Femur (tissue), 1 donor: ENCODE measurements at places on chromosomes 16 and 17.

- peak; percentile 37 for DNase-seq
Measured at GRCh38 chr17:10226930-10227695, 28.7 kb upstream of the GAS7 start.

DNA sequence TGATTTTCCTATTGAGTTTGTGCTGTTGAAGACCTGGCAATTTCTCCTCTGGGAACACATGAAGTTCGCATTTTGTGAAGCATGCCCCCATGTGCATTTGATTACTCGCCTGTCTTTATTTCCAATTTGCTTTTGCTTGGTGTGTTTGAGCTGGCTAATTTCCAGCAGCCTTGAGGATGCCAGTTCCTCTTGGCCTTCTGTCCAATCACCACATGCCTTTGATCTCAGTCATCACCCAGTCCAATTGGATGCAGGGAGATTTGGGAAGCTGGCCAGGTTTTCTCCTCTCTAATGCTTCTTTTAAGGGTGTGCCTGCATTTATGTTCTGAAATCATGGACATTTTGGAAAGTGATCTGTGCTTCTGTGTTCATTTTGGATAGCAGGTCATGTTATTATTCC is 3.8 kb upstream of the TMEM100 start:
- peak; percentile 58 for DNase-seq

DNA sequence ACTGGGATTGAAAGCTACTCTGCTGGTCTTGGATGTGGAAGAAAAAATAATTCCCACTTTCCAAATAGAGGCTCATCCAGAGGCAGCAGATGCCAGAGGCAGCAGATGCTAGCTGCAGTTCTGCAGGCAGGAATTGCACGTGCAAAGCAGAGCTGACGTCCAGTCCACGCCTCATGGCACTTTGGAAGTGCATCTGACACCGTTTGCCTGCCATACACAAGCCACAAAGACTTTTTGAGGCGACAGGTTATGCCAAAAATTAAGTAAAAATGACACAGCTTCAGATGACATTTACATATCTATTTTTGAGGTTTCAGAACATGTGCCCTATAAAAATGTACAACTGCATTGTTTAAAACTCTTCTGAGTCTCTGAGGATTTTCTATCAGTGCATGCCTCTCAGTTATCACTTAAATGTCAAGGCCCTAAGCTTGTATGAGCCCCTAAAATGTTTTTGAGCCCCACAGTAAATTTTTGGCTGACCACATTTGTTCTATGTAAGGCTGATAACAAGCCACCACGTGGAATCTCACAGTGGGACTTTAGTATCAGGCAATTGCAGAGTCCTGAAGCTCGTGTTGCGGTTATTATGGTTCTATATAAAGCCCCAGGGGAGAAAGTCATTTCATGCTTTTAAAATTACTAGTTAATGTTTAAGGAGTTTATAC is 239.2 kb downstream of the PRKCA start:
- peak; percentile 45 for DNase-seq

DNA sequence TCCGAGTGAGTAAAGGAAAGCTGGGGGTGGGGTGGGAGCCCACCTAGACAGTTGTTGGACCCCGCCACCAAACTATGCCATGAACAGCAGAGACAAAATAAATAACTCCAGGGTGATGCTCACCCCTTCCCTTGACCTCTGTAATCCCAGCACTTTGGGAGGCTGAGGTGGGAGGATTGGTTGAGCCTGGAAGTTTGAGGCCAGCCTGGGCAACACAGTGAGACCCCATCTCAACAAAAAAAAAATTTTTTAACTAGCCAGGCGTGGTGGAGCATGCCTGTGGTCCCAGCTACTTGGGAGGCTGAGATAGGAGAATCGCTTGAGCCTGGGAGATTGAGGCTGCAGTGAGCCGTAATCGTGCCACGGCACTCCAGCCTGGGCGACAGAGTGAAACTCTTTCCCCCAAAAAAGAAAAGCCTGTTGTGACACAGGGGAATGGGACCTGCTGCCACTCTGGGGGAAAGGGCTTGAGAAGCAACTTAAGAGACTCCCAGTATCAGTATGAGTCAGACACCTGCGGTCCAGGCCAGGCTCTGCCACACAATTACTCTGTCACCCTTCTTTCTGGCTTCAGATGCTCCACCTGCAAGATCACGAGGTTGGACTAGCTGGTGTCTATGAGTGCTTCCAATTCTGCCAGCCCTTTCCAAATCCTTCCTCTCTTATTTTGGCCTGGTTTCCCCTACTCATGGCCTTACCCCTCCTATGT is 5.0 kb downstream of the SGCA start:
- DNase-seq = no peak

DNA sequence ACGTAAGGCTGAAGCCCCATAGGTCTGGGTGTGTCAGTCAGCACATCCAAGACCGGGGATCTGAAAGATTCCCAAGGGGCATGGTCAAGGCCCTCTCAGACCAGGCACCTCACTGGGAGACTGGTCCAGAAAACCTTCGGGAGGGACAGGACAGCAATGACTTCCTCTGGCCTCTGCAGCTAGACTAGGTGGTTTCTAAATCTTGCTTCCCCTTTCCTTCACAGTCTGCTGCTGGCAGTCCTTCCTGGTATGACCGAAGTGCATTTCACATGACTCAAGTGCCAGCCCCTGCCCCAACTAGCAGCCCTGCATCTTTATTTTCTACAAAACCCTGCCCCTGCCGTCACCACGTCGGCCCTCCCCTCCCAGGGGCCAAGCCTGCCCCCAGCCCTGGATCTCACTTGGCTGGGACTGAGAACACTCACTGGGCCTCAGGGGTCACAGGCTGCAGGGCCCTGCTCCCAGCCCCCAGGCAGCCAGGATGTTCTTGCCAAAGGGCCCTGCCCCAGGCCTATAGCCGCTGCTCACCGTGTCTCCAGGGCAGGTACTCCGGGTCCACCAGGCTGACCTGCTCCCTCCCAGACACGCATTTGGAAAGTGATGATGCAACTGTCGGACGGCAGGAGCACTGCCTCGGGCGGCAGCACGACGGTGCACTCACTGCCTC is 18.3 kb downstream of the POLR3K start:
- DNase-seq = peak; percentile 35

DNA sequence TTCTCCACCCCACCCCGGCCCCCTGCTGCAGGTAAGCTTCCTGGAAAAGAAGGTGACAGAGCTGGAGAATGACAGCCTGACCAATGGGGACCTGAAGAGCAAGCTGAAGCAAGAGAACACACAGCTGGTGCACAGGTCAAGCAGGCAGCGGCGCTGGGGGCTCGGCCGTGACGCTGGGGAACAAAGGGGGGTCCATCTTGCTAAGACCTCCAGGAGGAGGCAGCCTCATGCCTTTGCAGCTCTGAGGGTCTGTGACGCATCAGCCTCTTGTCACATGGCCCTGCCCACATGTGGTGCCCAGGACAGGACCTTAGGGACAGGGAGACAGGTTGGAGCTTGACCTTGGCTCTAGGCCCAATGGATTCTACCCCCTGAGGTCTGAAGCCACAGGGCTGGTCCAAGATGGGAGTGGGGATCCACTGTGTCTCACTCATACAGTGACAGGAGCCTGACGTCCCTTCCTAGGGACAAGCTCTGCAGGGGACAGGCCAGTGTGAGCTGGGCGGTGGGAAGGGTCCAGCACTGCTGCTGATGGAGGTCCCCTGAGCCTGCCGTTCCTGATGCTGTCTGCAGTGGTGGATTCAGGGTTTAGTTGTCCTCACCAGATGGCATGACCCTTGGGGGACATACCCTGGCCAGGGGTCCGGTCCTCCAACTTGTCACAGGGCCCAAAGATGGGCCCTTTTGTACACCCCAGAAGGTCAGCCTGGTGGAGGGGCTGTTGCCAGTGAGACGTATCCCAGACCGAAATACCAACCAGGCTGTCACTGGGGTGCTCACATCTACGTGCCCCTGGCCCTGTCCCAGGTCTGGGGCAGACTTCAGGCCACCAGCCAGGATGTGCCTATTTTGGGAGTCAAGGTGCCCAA is 132.6 kb downstream of the RAB11FIP4 start:
- no peak for DNase-seq

GRCh38 chr16:67674851-67675578 is 8.4 kb downstream of the C16orf86 start:
- DNase-seq = no peak

DNA sequence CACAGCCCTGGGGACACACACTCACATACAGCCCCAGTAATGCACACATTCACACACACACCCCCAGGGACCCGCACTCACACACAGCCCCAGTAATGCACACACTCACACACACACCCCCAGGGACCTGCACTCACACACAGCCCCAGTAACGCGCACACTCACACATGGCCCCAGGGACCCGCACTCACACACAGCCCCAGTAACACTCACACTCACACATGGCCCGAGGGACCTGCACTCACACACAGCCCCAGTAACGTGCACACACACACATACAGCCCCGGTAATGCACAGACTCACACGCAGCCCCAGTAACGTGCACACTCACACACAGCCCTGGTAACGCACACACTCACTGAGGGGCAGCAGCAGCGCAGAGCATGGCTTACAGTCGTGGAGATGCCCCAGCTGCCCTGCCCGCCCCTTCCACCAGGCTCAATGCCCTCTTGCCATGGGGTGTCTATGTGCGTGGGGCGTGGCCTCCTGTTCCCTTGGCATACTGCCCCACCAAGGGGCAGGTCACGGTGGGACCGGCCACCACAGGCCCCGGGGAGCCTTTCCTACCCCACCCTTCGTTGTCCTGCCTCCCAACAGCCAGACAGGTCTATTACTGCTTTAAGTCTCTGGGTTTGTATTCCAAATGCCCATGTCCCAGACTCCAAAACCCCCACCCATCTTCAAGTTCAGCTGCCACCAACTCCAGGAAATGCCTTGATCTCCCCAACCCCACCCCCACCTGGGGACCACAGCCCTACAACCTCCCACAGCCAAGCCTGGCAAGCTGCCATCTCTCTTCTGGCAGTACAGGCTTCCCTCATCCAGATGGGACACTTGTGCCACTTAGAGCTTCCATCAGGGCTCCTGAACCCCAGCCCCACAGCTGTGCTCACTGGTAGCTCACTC is 2.7 kb downstream of the CCDC102A start:
- DNase-seq = peak; percentile 61

DNA sequence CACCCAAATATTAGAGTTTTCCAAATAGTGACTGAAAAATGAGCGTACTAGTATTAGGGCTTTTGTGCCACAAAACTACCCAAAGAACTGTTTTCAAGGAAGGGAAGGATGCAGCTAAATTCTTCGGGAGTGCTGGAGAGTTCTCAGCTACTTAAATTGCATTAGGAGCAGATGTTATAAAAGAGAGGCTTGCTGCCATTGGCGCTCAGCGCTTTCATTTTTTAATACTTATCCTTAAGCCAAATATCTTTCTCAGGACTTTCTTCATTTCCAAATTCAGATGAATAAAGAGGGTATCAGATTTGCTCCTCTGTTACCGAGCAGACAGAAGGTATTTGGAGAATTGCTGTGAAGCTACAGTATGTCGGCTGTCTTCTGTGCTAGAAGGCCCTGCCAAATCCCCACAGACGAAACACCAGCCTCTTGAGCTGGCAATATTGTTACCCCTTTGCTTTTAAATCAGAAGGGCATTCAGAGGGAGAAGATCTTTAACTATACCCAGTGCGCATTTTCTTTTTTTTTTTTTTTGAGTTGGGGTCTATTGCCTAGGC is 47.2 kb upstream of the CLEC18A start:
- DNase-seq = no peak

DNA sequence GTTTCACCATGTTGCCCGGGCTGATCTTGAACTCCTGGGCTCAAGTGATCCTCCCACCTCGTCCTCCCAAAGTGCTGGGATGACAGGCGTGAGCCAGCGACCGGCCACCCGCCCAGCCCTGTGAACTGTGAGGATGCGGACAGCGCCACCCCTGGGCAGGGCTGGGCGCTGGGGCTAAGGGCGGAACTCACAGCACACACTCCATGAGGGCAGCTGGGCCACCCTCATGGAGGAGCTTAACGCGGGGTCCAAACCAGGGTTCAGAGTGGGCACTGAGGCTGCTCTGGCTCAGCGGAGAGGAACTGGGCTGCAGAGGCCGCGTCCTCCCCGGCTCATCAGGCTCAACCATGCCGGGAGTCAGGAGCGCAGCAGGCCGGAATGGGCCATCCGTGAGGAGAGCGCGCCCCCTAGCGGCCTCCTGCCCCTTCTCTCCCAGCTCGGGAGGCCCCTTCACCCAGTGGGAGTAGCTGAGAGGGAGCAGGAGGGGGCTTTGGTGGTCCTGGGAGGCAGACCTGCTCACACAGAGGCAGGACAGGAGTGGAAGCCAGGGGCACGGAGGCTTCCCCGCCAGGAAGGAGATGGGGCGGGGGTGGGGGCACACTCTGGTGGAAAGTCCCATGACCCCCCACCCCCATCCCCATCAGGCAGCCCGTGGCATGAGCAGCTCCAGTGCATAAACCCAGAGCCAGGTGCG is 13.8 kb downstream of the CORO7 start:
- DNase-seq = peak; percentile 92

DNA sequence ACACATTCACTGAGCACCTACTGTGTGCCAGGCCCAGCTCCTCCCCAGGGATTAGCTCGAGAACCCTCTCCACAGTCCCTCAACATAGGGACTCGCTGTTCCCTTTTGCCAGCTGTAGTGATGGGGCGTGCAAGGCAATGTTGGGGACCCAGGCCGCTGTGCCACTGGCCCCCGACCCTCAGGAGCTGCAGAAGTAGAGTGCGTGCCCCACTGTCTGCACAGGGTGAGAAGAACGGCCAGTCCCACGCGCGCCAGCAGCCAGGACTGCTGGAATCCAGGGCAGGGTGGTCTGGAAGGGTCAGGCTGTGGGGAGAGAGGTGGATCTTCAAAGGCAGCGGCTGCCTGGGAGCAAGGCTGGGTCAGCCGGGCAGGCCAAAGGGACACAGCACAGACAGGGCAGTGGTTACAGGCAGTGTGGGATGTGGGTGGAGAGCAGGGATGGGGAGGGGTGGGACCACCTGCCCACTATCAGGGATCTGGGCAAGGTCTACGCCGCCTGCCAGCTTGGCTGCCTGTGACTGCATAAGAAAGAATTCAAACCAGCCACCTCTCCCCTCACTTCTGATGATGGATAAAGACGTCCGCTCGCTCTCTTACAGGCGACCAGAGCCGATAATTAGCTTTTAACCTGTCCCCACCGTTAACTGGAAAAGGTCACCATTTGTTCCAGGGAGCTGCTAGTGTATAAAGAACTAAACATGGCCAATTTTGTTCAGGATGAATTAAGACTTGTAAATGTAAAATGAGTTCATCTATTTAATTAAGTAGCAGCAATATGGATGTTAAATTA is 86.7 kb upstream of the GSE1 start:
- DNase-seq = no peak

DNA sequence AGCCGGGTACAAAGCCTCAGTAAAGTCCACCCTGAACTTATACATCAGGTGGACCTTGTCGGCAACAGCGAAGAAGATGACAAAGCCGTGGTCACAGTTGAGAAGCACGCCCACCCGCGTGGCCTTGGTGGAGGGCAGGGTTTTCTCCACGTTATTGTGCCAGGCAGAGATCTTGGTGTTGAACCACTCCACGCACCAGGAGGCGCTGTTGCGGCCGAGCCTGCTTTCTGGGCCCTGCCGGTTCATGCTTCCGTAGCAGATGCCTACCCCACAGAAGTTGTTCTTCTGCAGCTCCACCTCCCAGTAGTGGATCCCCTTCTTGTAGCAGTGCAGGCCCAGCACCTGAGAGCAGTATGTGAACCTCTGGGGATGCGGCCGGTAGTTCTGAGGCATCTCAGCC is 22.1 kb downstream of the TRIM25 start:
- DNase-seq = no peak

GRCh38 chr16:22665803-22666202 is 148.2 kb upstream of the HS3ST2 start:
- DNase-seq = no peak

- peak; percentile 70 for DNase-seq
Measured at GRCh38 chr17:36703860-36704266, 102.5 kb downstream of the MRM1 start.
